ENCODE measurements at places on chromosomes 3 and 15.

DNA sequence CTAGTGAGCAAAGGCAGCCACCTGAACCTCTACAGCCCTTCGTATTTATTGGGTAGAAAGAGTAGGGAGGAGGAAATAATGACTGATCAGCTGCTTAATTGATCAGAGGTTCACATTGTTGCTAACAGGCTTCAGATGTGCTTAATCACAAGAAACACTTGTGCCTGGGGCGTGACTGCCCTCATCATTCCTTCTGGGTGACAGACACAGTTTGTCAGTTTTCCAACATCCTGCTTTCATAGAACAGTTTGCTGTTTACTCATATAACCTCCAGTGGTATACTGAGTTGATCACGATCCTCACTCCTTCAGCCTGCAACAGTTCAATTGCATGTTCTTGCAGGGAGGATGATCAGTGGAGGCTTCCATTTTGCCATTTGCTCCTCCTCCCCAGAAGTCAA lies 13.6 kb upstream of the CASR start:
- DNase-seq: no peak

DNA sequence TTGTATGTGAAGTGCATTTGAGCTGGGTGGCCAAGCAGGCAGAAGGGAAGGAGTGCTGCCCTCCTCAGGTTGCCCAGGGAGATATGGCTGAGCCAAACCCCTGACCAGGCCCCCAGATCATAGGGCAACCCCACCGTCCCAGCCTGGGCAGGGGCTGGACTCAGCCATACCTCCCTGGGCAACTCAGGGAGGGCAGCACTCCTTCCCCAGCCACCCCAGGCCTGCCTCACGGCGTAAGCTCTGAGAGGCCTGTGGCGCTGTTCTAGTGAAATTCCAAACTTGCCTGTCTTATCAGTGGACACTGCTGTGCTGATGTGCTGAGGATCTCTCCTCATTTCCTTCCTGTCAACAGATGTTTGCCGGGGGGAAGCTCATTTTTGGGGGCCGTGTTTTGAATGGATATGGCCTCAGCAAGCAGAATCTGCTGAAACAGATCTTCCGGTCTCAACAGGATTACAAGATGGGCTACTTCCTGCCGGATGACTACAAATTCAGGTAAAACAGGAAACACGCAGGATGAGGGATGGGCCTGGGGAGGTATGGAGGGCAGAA lies 57.6 kb upstream of the FGD5 start:
- no peak for DNase-seq

DNA sequence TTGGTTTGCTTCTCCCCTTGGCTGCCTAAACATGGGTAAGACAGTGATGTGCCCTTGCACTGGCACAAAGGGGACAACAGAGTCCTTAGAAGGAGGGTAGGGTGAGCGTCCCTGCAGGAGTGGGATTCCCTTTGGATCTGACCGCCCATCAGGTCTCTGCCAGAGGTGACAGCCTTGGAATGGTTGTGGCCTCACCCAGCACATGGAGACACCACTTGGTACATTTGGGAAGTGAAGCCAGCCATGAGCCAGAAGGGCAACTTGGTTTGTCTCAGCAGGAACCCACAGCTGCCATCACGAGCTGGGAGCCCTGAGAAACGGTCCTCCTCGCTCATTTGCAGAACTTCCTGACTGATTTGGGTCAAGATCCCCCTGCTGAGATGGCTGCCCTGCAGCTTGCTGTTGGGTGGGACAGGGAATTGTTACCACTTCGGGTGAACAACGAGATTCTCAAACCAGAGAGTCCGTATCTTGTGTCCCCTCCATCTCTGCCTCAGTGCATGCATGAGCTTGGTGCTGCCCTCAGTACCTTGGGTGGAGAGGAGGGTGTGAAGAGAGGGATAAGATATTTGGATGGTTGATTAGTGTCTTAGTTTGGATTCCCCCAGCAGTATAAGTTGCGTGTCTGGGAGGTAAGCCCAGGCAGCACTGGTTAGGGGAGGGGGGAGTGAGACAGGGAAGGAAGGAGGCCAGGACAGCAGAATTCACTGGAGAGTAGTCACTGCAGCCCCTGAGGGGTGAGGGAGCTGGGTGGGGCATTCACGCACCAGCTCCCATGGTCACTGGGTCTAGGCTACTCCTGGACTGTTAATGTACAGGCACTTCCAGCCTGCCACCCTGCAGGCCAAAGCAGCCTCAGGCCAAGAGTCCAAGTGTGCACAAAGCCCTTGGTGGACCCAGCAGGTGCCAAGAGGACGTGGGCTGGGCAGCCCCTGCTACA lies 168.8 kb upstream of the TOPAZ1 start:
- no peak for DNase-seq

DNA sequence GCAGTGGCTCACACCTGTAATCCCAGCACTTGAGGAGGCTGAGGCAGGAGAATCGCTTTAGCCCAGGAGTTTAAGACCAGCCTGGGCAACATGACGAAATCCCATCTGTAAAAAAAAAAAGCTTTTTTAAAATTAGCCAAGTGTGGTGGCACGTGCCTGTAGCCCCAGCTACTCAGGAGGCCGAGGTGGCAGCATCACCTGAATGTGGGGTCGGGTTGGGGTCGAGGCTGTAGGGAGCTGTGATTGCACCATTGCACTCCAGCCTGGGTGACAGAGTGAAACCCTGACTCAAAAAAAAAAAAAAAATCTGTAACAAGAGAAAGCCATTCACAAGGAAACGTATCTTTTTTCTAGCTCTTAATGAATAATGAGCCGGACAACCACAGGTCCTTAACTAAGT lies 74.7 kb upstream of the DLG1 start:
- DNase-seq: no peak

DNA sequence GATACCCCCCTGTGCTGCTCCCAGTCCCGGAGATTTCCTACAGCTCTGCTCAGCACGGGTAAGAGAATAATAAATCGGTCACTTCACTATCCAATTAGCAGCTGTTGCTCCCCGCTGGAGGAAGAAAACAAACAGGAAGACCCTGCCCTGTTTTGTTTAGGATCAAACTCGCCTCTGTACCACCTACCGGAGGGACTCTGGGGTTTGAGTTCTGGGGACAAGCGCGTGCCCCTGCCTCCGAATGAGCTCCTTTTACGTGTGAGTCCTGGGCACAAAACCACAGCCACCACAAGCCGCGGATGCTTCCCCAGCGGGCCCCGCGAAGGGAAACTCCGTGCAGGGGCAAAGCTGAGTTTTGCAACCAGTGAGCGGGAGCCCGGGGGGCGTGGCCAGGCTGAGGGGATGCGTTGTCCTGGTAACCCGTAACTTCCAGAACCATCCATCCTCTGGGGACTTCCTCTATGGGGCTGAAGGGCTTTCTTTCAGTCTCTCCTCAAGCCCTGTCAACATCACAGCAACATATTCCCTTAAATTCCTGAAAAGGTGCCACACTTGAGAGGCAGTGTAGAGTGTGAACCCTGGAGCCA lies 315.7 kb upstream of the PROK2 start:
- DNase-seq: peak; percentile 89

DNA sequence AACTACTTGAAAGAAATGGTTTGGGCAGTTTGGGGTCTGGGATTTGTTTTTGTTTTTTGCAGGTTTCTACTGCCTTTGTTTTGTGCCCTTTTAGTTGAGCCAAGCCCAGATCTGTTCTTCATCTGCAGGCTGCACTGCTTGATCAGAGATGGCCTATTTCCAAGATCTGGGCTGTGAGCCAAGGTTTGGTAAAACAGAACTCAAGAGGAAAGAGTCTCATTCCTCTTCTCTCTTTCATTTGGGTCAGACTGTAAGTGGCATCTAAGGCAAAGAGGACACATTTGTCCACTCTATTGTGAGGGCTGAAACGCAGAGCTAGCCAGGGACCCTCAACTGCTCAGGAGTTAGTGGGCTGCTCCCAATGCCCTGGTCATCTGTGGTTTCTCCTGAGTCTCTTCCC lies 104.4 kb upstream of the UBE3A start:
- no peak for DNase-seq

DNA sequence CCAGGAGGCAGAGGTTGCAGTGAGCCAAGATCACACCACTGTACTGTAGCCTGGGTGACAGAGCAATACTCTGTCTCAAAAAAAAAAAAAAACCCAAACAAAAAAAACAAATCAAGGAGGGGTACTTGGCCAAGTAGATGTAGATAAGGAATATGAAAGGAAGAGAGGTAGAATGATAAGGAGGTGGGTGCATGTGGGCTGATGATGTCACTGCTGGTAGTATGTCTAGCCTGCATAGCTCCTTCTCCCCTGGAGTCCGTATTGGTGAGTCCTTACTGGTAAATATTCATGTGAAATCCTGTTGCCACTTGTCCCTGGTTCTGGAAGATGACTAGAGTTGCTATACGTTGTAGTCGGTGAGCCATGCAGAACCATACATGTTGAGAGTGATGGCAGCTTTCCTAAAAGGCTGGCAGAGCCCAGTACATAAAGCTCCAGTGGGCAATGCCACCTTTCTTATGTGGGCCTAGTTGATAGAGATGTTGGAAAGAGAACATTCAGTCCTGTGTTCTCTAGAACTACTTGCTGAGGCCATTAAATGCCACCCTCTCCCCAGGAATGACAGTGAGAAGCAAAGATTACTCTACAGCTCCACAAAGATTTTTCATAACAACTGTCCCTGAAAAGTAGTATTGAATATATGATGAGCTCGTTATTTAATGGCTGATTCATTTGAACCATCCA lies 11.0 kb downstream of the KAT2B start:
- DNase-seq: no peak

GRCh38 chr3:23574822-23575315 lies 230.9 kb upstream of the UBE2E1 start:
- no peak for DNase-seq

GRCh38 chr15:58381697-58382096 lies 50.1 kb upstream of the LIPC start:
- DNase-seq: no peak

DNA sequence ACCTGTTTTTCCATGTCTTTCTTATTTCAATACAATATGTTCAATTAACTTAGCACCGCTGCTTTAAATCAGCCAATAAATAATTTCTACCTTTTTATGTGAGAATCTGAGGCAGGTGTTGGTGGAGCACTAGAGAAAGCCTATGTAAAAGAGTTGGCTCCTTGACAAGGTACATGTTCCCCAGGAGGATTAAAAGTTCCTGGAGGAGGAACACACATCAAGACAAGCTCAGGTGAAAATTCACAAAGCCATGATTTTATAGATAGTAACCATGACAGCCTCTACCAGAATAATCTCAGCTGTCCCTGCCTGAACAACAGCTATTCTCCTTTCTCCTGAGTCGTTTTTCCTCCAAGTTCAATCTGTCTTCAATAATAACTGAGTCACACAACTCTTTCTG lies 3.4 kb upstream of the ZBED2 start:
- no peak for DNase-seq

GRCh38 chr3:186821429-186822387 lies 15.4 kb upstream of the RFC4 start:
- DNase-seq: no peak

DNA sequence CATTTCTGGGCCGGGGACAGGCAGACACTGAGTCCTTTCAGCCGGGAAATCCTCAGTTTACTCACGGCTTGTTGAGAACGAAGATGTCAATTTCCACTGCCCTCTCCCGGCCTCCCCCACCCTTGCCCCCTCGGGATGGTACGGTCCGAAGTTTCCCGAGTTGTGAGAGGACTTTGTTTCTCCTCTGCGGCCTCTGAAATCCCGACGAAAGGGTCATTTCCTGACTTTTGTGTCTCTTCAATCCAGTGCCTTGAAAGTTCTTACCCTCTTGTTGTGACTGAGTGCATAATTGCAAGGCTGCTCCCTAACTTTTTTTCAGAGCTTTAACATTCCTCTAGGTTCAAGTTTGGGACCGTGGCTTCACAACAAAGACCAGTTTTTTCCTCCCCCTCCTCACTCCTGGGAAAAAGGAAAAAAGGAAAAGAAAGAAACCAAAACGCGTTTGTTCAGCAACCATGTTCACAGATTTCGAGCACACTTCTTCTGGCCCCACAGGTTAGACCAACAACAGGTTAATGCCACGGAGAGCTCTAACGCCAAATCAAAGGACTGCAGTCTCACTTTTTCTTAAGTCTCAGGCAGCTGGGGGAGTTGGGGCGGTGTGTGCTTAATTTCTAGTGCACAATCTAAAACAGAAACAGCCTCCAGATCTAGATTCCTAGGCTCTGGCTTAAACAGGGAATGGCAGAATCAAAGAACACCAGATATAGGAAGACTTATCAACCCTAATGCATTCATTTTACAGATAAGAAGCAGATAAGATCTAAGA lies 138.9 kb downstream of the TMCO5A start:
- peak; percentile 15 for DNase-seq

GRCh38 chr15:75420698-75421097 lies 30.8 kb downstream of the SIN3A start:
- no peak for DNase-seq

DNA sequence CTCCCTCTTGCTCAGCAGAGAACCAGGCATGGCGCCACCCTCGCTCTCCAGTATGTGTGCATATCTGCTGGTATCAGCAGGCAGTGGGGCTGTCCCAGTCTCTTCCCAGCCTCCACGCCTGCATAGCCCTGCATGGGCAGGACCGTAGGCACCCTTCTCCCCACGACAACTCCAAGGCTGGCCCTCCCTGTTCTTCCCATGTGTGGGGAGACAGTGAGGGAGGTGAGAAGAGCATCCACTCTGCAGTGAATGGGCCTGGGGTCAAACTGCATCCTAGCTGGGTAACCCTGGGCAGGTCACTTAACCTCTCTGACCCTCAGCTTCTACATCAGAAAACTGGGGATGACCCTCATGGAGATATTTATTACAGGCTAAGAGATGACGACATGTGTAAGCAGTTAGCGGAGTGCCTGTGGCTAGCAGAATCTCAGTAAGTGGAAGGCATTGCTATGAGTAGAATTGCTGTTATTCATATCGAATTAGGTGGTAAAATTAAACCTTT lies 13.3 kb upstream of the SSUH2 start:
- no peak for DNase-seq

DNA sequence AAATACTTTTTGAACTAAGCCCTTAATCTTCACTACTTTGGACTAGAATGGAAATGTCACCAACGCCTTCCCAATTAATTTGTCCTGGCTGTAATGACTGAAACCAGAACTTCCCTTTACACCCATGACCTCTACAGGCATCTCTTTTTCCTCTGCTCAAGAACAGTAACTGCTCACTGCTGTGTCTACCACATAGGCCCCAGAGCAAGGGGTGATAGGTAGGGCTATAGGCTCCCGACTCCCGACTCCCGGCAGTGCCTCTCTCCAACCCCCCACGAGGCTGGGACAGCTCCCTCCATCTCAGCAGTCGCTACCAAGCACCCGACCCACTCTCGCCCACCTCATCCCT lies 384 bp upstream of the LEKR1 start:
- no peak for DNase-seq

- DNase-seq: no peak
These were observed 22.6 kb downstream of the ALPK3 start for GRCh38 chr15:84839714-84840113.

- DNase-seq: no peak
These were observed 165.7 kb downstream of the ZNF385D start for GRCh38 chr3:21585216-21585740.

GRCh38 chr3:56404884-56405283 lies 63.4 kb downstream of the ERC2 start:
- DNase-seq: no peak

GRCh38 chr15:98439523-98439942 lies 208.8 kb upstream of the IGF1R start:
- no peak for DNase-seq

Data from nephron progenitor cell (in vitro differentiated cells).